Activated naive CD8-positive, alpha-beta T cell treated with anti-CD3 and anti-CD28 coated beads for 36 hours (primary cell): ENCODE measurements at places on chromosomes 5 and 9. TPM values are rescaled to one million over a fixed set of nuclear protein-coding genes. Genes with fewer than 3 reads are reported as not detected.
A peak's percentile ranks its signal among the peaks of the same experiment; 100 is the strongest.

DNA sequence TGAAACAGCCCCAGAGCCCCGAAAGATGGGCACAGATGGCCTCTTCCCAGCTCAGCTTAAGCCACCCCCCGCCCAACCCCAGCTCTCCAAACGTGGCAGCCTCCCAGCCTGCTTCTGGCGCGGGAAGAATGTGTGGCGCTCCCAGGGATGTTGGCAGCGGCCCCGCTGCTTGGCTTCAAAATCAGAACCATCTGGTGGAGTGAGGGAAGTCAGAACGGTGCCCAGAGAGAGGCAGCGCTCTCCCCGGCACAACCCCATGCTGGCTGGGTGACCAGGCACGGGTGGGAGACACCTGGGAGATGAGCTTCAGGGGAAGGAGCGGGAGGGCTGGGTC lies 72.7 kb upstream of the ORM1 start:
- no peak for DNase-seq

- DNase-seq: no peak
Measured at GRCh38 chr9:93648836-93649235, 72.5 kb downstream of the PHF2 start.

- DNase-seq: no peak
Measured at GRCh38 chr9:81844131-81844567, 84.1 kb upstream of the SPATA31D4 start.

DNA sequence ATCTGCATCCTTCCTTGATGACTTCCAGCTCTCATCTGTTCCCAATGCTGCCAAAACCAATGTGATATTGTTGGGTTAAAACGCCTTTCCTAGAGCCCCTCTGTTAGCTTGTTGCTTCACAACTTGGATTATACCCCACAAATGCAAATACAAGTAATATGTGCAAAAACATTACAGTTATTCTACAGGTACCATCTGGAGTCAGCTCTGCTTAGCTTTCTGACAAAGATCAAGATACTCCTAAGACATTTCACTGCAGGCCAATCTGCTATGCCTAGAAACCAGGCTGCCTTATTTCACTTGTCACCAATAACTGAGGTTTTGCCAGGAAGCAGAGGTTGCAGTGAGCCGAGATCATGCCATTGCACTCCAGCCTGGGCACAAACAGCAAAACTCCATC lies 36.9 kb upstream of the ACO1 start:
- DNase-seq: no peak

GRCh38 chr5:112641515-112642110 lies 96.1 kb upstream of the APC start:
- no peak for DNase-seq

Gene ST8SIA4
- total RNA-seq: 14.6 TPM

DNA sequence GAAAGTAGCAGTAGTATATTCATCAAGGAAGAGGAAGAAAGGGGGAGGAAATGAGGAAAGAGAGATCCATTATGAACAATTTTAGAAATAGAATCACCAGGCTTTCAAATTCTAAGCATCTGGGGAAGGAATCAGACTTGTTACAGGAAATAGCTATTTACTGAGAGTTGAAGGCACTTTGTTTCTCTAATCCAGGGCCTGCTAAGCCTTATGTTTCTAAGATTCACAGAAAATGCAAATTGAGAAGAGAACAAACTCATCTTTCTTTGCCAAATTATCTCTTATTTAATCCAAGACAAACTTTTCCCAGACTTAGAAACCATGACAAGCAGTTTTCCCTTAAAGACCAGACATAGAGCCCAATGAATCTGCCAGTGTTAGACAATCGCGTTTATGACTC lies 528.0 kb upstream of the NMUR2 start:
- DNase-seq: no peak

DNA sequence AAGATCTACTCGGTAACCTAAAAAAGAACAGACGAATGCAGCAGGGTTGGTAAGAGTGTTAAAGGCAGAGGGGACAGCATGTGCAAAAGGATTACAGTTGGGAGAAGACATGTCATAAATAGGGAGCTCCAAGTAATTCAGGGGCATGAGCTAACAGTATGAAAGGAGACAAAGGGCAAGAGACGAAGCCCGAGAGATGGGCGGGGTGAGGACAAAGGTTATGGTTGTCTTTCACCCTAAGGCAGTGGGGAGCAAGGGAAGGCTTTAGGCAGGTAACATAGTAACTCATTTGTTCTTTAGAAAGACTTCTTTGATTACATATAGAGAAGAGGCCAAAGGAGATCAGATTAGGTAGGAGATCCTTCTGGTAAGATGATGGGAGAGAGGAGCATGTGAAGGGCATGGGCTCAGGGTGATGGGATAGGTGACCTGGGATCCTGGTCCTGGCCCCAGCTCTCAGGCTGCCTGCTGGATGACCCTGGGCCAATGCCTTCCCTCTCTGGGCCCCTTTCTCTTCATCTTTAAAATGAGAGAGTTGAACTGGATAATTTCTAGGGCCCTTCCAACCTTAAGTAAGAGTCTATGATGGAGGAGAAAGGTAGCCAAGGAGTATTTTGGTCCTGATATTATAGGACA lies 19.5 kb downstream of the MORN5 start:
- no peak for DNase-seq

- no peak for DNase-seq
Measured at GRCh38 chr5:51225789-51226742, 157.2 kb upstream of the ISL1 start.

Gene TRIM52
- total RNA-seq: 11.2 TPM

GRCh38 chr5:125232779-125233230 lies 486.4 kb upstream of the ZNF608 start:
- DNase-seq: no peak

GRCh38 chr9:134229466-134230091 lies 65.2 kb upstream of the RNU6ATAC start:
- no peak for DNase-seq

DNA sequence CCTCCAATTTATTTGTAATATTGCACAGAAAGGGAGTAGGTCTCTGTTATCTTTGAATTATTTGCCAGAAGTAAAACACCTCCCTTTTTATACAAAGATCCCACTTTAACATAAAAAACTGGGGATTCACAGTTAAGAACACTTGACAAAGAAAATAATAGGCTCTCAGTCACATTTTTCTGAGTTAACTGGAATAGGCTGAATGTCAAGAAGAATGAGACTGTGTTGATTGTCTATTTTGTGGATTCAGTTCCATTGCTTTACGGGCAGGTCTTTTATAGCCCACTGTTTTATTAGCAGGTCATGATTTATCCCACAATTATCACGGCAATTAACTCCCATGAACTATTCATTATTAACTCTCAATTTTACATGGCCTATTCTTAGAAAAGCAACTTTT lies 427.4 kb downstream of the CTNND2 start:
- DNase-seq: no peak

GRCh38 chr5:88613051-88613450 lies 269.9 kb downstream of the MEF2C start:
- DNase-seq: no peak

Gene GLRA1
- not detected for total RNA-seq

DNA sequence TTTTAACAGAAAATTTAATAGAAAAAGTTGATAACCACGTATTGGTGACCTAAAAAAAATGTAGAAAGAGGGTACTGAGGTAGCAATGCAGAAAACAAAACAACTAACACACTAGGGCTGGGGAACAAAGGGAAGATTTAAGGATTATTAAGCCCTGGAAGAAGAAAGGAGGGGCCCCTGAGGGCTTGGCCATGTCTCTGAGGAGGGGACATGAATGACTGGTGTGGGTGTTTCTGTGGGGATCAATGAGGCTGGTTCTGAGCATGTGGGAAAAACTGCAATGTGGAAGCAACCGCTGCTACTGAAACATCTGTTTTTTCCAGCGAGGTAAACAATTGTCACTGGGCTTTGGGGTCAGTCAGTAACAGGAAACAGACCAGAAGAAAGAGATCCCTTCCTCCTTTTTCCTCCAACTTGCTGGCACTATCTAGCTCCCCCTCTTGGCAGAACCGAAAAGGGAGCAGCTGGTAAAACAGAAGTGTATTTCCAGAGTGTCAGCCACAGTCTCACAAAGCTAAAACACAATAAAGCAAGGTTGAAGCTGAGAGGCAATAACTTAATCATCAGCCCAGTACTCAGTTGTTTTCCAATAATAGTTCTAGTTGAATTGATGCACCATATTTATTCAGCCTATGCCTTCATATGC lies 48.3 kb downstream of the ATPSCKMT start:
- DNase-seq: no peak

DNA sequence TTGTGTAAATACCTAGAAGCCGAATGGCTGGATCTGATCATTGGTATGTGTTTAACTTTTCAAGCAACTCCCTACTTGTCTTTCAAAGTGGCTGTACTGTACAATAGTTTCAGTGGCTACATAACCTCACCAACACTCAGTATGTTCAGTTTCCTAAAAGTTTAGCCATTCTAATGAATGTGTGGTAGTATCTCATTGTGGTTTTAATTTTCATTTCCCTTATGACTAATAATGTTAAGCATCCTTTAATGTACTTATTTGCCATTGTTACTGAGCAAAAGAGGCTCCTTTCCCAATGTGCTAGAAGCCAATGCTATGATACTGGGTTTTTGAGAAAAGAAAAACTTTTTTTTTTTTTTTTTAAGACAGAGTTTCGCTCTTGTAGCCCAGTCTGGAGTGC lies 27.8 kb upstream of the ALDOB start:
- DNase-seq: no peak

DNA sequence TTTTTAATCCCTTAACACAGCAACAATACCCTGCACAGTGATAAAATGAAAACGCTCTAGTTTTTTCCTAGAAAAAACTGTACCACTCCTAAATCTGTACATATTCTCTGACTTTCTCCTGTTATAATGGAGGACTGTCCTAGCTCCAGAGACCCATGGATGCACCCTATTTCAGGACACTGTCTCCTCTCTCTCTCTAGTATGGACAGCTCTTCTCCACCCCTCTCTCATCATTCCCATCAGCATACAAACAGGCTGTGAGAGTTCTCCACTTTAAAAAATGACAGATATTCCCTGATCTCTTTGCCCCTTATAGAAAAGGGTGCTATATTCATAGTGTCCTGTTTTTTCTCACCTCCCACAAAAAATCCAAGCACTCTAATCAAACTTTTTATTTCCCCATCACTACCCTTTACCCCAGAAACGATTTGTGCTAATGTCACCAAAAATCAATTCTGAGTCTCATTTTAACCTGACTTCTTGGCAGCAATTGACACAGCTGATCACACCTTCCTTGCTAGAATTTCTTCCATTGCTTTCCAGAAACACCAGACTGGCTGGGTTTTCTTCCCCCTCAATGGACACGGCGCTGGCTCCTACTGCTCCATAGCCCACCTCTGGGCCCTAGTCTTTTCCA lies 20.7 kb downstream of the ZNF608 start:
- no peak for DNase-seq

GRCh38 chr9:124778575-124779367 lies 1.8 kb downstream of the OLFML2A start:
- DNase-seq: no peak

GRCh38 chr5:177005619-177006264 lies 837 bp downstream of the UIMC1 start:
- DNase-seq: peak; percentile 65

Gene IFNB1
- total RNA-seq: 1.2 TPM

DNA sequence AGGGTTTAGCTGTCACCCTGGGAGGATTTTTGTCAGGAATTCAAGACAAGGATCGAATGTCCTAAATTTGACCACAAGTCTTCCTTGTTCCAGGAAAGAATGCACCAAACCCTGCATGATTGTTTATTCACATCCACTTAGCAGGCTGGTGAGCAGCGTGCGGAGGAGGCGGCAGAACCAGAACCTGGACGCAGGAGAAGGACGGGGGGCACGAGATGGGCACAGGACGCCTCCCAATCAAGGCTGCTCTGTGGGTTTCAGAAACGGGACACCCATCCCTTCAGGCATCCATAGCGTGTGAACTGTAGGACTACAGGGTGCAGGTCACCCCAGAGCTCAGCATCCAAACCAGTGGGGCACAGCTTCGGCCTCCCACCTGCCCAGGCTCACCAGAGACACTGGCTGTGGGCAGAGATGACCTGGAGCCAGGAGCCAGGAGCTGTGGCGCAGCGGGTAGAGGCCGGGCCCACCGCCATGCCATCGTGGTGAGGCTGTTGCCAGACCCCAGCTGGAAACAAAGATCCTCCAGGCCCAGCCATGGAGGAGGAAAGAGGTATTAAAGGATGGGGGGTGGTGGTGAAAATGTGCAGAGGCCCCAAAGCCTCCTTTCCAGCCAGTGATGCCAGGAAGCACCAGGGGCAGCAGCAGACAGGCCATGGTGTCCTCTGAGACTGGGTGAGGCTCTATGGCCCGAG lies 32.3 kb upstream of the ADAMTS2 start:
- DNase-seq: no peak

Gene CXCL14
- total RNA-seq: not detected

GRCh38 chr9:71703172-71703872 lies 65.0 kb downstream of the CEMIP2 start:
- no peak for DNase-seq

Gene C5
- 1.3 TPM for total RNA-seq

DNA sequence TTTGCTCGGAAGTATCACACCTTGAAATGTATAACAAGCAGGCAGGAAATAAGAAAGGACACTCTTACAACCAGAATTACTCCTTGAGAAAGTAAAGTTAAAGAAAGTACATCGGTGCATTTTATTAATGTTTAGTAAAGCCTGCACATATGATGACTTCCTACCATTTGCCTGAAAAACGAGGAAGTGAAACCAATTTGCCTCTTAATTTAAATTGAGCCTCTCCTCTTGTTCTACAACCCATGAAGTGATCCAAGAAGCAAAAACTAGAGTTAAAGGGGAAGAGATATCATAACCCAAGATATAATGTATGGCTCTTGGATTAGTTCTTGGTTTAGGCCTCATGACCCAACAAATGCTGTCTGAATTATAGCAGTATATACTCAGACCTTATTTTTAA lies 95.6 kb downstream of the GNAQ start:
- DNase-seq: no peak

Gene SPATA31A3
- not detected for total RNA-seq

Gene SPINK4
- total RNA-seq: not detected

DNA sequence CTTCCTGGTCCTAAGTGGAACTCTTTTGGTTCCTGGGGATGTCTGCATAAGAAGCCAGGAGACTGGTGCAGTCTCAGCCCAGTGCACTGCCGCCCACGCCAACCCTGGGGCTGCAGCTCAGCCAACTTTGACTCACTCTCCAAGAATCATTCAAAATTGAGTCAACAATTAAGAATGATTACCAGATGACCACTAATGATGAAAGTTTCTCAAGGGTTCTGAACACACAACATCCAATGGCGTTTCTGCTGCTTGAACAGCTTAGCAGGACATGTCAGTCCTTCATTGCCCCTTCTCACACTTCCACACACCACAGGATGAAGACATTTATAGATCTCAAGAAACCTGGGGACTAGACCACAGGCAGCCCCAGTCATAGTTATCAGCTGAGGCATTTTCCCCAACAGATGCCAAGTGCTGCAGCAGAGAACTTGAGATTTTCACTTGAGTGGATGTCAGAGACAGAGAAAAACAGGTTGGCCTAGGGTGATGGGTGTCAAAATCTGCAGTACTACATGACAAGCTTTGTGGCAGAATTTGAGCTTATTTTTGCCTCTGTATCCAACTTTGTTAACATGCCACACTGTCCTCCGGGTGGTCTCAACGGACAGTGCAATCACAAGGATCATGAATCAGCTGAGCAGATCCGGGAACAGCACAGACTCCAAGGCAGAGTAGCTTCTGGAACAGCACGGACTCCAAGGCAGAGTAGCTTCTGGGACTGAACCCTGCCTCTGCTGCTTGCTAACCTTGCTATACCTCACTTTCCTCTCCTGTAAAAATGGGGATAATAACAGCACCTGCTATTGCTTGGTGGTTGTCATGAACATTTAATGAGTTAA lies 356.1 kb downstream of the SPOCK1 start:
- DNase-seq: no peak
